ENCODE measurements at places on chromosomes 7 and 10. TPM values are rescaled to one million over a fixed set of nuclear protein-coding genes. Genes with fewer than 3 reads are reported as not detected.

GRCh38 chr7:135382173-135382572 is 127.7 kb downstream of the CNOT4 start:
- DNase-seq, result no peak

ZNF117 gene
- 3.7 TPM for total RNA-seq

DNA sequence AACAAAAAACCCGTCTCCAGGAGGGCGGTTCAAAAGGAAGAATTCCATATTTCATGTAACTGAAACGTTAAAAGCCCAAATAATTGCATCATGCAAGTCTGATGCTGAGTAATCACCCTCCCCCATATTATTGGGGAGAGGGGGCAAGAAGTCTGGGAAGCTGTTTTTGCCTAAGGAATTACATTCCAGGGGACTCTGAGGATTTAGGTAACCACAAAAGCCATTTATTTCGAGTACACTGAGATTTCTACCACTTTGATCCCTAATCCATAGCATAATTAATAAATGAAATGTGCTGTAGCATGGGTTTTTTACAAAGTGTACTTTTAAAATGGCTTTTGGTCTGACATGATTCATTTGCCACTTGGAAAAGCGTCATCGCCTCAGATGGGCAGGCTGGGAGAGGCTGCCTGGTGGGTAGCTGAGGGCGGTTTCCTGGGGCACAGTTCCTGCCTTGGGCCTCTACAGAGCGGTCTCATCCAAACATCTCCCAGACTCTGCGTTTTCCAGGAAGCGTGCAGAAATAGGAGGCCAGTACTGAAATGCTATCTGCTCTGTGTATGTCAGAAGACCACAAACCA is 106.5 kb downstream of the TCF7L2 start:
- DNase-seq, result no peak

GRCh38 chr7:156895024-156895780 is 2.2 kb upstream of the LMBR1 start:
- no peak for DNase-seq

GRCh38 chr10:5428133-5428532 is 15.8 kb downstream of the NET1 start:
- no peak for DNase-seq
